ENCODE measurements at places on chromosomes 4 and X. TPM values are rescaled to one million over a fixed set of nuclear protein-coding genes. Genes with fewer than 3 reads are reported as not detected.

The FGFBP1 gene
- total RNA-seq = 3.9 TPM

The ERAS gene
- not detected for total RNA-seq

The SLC9B1 gene
- not detected for total RNA-seq

The CXorf51B gene
- total RNA-seq = not detected

The MAGEH1 gene
- 7.8 TPM for total RNA-seq

The NAP1L3 gene
- total RNA-seq = 0.43 TPM

The CLDN34 gene
- not detected for total RNA-seq

The GABRQ gene
- total RNA-seq = 0.17 TPM

The AMER1 gene
- total RNA-seq = 2.5 TPM

The OPHN1 gene
- 2.1 TPM for total RNA-seq

The TECRL gene
- total RNA-seq = not detected

The ETDA gene
- total RNA-seq = not detected

The POLA1 gene
- total RNA-seq = 10.6 TPM

The SEC31A gene
- 87.2 TPM for total RNA-seq

The MAOB gene
- 0.19 TPM for total RNA-seq

The DUSP21 gene
- total RNA-seq = not detected

The ZNF718 gene
- total RNA-seq = 0.55 TPM

The POU4F2 gene
- total RNA-seq = not detected

The TCEAL7 gene
- not detected for total RNA-seq

The BMPR1B gene
- 4.8 TPM for total RNA-seq

The SASH3 gene
- not detected for total RNA-seq

The NMU gene
- 0.48 TPM for total RNA-seq

The HSPA4L gene
- 7.0 TPM for total RNA-seq

The RAI2 gene
- 0.15 TPM for total RNA-seq

The CFI gene
- total RNA-seq = 0.65 TPM

The CXCL13 gene
- total RNA-seq = not detected

The RHOXF2B gene
- total RNA-seq = not detected

The HTRA3 gene
- total RNA-seq = 21.2 TPM

The STBD1 gene
- 12.7 TPM for total RNA-seq
